Karpas-422 (cell line): ENCODE measurements at places on chromosomes 16 and 17. TPM values are rescaled to one million over a fixed set of nuclear protein-coding genes. Genes with fewer than 3 reads are reported as not detected.
A peak's percentile ranks its signal among the peaks of the same experiment; 100 is the strongest.

DNA sequence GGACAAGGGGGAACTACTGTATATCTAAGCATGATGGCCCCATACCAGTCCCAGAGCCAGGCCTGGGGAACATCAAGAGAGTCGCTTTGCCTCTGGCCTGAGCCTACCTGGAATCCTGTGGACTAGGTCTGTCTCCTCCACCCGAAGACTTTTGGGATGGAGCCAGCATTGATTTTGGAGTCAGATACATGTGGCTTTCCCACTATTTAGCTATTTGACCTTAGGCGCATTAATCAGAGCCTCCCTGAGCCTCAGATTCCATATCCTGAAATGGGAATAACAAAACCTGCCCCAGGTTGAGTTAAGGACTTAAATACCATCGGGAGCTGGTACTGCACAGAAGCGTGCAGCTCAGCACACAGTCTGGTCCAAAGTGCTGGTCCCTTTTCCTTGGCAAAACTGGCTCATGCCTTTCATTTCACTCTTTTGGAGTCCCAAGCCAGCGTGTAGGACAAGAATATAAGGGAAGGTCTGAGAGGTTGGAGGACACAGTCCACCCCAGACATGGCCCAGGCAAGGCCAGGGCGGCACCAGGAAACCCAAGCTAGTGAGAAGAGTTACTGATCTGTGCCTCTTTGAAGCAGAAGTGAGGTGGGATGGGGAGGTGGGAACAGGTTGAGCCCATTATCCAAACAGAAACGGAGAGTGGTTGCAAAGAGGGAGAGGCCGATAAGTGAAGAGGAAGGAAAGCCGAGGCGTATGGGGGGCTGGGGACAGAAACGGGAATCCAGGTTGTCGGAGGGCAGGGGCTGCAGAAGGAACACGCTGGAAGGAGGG is 986 bp downstream of the FA2H start:
- DNase-seq, result no peak

- no peak for DNase-seq
Observed at GRCh38 chr17:44277976-44278375, 10.0 kb upstream of the SLC4A1 start.

GRCh38 chr17:47665655-47666054 is 15.9 kb downstream of the KPNB1 start:
- no peak for DNase-seq

DNA sequence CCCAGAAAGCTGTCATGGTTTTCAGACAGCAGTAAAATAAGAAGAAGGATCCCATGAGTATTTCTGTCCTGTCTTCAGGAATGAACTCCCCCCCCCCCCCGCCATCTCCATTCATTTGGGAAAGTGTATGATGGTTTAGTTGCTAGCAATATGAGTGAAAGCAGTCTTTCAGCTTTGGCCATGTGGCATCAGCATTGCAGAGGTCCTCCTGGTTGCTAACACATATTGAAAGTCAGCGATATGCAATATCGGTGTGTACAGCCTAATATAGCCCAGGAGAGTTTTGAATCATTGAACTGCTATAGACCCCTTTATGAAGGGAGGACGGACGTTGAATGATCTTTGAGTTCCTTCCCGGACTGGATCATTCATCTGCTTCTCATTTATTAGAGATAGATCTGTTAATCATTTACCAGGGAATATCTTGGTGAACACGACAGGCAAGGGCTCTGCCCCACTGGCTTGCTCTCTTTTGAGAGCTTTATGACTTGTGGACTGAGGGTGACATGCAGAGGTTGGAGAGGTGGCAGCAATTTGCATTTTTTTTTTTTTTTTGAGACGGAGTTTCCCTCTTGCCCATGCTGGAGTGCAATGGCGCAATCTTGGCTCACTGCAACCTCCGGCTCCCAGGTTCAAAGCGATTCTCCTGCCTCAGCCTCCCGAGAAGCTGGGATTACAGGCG is 25.2 kb downstream of the DEF8 start:
- DNase-seq, result peak; percentile 71

TNFRSF17 gene
- total RNA-seq, result 6.2 and 24.0 TPM in 2 replicates

CA10 gene
- total RNA-seq, result not detected in 2 replicates

GRCh38 chr17:49980703-49981197 is 11.8 kb downstream of the DLX4 start:
- no peak for DNase-seq

BICDL2 gene
- total RNA-seq, result not detected in 2 replicates

DNA sequence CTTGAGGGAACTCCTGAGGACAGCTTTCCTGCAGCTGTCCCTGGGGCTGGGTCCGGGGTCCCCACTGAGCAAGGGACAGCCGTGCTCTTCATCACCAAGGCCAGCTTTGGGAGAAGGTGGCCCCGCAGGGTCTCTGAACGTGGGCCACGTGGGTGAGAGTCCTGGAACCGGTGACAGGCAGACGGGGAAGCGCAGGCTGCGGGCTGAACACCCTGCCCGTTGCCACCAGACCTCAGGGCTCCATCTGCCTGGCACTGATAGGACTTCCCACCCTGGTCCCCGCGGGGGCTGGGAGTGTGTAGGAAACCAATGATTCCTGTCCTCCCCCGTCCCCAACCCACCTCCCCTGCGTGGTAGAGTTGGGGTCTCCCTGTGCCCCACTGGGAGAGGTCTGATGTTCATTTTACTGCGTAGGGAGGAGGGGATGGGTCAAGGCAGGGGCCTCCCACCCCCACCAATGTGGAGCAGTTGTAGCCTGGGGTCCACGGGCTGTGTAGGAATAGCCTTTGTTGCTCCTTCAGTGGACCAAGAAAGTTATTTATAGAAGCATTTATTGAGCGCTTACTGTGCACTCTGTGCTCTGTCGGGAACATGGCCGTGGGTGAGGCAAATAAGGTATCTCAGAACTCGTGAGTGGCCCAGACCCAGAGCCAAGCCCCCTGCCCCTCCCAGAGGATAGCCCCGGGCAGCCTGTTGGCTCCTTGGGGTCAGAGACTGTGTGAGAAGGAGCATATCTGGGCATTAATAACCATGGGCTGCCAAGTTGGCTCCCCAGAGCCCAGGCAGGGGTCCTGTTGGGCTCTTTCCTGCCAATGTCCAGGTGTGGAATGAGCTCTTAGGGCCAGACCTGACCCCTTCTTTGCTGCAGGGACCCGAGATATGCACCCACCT is 1.3 kb downstream of the ADGRG1 start:
- DNase-seq, result no peak

PYDC1 gene
- not detected in 2 replicates for total RNA-seq

TTLL6 gene
- not detected in 2 replicates for total RNA-seq

DNA sequence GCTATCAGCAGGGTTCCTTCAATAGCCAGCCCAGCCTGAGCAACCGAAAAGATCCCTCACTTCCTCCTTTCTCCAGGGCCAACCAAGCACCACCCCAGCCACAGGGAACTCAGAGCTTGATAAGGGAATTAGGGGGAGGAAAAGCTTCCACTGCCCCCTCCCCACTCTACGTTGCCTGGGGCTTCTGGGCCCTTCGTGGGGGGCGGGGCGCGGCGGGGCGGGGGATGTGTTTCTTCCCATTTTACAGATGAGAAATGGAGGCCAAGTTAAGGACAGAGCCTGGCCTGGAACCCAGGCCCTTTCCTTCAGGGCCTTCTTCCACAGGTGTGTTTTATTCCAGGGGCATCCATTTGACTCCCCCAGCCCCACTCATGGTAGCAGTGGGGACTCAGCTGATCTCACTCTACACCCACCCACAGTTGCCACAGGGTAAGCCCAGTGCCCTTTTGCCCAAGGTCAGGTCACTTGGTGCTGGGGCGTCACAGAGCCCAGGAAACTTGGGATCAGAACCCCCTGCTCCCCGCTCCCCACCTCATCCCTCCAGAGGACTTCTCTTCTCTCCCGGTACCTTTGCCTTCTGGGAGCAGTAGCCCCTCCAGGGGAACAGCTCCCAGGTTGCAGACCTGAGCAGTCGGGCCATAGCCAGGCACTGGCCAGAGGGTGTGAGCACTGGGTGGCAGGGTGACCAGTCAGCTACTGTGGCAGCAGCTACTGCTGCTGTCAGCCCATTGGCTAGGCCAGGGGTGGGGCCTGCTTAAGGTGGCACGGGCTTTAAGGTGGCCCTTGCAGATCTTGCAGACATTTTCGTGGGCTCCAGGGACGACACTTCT is at the start of gene LDHD:
Gene LDHD (minus strand): TSS at position 700 of the 830 bp plus-strand sequence. CDS start 60 bp downstream, at position 640.
- peak; percentile 57 for DNase-seq

GRCh38 chr17:76969598-76970172 is 101.5 kb downstream of the MGAT5B start:
- DNase-seq, result no peak

- peak; percentile 68 for DNase-seq
Observed at GRCh38 chr17:12667299-12667958, 1.7 kb downstream of the MYOCD start.

DNA sequence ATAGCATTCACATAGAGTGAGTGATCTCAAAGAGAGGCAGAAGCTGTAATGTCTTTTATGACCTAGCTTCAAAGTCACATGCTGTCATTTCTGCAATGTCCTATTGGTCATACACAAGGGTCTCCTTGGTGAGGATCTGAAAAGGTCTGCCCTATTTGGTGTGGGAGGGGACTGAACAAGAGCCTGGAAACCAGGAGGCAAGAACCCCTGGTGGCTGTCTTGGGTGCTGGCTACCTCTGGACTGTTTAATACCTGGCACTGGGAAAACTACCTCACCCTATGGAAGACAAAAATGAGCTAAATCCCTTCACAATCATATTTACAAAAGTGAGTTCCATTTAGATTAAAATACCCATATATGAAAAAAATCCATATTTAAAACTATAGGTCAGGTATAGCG is 9.0 kb downstream of the KCTD13 start:
- DNase-seq, result no peak

PLLP gene
- not detected in 2 replicates for total RNA-seq

EPX gene
- total RNA-seq, result not detected in 2 replicates

- DNase-seq, result no peak
Observed at GRCh38 chr17:82810644-82811430, 29.0 kb downstream of the ZNF750 start.
